HEK293T (cell line): ENCODE measurements at places on chromosomes 16 and 17.

DNA sequence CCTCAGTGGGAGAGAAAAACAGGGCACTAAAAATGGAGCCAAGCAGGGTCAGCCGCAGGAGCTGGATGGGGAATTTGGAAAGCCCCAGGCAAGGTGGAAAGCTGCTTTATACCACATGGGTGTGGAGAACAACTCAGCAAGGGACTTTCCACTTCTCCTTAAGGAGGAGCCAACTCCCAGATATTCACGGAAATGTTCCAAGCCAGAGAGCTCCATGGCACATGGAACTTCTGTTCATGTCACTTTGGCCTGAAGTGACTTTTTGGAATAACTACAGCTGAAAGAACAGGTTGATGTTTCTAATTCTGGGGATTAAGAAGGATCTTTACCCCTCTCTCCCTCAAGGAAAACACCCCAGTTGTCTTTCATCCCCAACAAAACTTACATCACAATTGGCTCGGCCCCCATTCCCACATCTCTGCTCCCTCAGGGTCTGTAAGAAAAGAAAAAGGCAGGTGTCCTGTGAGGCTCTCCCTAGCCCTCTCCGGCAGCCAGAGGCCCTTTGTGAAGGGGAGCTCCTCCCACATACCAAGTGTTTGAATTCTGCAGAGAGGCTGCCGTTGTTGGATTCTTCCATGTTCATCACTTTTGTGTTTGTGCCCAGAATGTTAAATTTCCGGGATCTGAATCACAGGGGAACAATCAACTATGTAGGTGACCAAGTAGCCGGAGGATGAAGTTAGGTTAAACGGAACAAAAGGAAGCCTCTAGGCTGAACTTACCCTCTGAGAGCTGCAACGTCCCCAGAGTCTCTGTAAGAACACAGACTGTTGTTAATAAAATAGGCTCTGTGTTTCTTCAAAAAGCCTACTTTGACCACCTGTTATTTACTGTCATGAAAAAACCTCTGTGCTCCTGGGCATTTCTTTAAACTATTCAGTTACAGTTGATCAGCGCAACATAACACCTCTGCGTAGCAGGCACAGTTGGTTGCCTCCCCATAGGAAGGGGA is 41.0 kb downstream of the STAT5A start:
- DNase-seq: no peak

- no peak for DNase-seq
Measured at GRCh38 chr16:87132361-87133014, 184.7 kb downstream of the C16orf95 start.

- DNase-seq: no peak
Measured at GRCh38 chr17:77087650-77088454, 52.9 kb upstream of the SEC14L1 start.

- DNase-seq: no peak
Measured at GRCh38 chr16:30535106-30535776, 583 bp upstream of the ZNF747 start.

- DNase-seq: no peak
Measured at GRCh38 chr16:53848277-53848942, 144.5 kb downstream of the FTO start.

DNA sequence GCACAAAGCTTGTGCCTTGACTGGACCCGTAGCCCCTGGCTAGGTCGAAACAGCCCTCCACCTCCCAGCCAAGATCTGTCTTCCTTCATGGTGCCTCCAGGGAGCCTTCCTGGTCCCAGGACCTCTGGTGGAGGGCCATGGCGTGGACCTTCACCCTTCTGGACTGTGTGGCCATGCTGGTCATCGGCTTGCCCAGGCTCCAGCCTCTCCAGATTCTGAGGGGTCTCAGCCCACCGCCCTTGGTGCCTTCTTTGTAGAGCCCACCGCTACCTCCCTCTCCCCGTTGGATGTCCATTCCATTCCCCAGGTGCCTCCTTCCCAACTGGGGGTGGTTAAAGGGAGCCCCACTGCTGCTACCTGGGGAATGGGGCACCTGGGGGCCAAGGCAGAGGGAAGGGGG is 3.5 kb downstream of the CTRL start:
- DNase-seq: no peak

- no peak for DNase-seq
Measured at GRCh38 chr17:60577147-60577915, 22.7 kb upstream of the PPM1D start.

DNA sequence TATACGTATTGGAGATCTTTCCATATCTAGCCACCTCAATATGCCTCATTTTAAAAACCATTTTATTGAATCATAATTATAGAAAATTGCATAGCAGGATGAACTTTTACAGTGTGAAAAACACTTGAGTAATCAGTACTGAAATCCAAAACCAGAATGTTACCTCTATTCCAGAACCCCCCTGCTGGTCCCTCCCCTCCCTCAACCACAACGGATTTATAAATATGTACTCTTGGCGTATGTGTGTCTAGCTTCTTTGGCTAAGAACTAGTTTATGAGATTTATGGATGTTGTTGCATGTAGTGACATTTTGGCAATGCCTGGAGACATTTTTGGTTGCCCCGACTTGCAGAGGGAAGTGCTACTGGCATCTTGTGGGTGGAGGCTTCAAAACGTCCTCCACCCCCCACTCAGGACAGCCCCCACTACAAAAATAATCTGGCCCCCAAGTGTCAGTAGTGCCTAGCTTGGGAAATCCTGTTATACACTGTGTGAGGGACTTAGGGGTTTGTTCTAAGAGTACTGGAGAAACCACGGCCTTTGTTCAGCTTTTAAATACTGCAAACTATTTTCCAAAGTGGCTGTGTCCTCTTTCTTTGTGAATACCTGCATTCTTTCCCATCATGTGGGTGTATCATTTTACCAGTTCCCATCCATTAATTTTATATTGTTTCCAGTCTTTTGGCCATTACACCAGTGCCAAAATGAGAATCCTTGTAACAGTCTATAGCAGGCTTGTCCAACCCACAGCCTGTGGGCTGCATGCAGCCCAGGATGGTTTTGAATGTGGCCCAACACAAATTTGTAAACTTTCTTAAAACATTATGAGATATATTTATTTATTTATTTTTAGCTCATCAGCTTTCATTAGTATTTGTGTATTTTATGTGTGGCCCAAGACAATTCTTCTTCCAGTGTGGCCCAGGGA is 23.7 kb downstream of the ITPRIPL2 start:
- no peak for DNase-seq

GRCh38 chr16:71792176-71792575 is 16.5 kb downstream of the AP1G1 start:
- DNase-seq: no peak

DNA sequence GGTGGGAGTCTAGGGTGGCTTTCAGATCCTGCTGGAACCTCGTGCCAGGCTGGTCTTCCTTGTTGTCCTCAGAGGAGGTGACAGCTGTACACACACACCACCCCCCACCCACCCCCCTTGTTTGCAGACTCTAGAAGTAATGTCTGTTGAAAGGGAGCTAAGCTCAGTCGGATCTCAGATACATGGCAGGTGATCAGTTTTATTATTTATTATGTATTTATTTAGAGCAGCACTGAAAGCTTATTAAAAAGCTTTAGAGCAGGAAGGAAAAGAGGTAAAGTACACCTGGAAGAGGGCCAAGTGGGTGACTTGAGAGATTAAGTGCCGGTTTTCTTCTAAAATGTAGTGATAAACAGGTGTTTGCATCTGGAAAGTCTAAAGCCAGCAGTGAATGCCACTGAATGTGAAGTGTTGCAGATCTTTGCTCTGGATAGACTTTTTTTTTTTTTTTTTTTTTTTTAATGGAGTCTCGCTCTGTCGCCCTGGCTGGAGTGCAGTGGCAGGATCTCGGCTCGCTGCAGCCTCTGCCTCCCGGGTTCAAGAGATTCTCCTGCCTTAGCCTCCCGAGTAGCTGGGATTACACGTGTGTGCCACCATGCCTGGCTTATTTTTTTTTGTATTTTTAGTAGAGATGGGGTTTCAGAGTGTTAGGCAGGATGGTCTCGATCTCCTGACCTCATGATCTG is 40.2 kb downstream of the FOXK2 start:
- DNase-seq: no peak

DNA sequence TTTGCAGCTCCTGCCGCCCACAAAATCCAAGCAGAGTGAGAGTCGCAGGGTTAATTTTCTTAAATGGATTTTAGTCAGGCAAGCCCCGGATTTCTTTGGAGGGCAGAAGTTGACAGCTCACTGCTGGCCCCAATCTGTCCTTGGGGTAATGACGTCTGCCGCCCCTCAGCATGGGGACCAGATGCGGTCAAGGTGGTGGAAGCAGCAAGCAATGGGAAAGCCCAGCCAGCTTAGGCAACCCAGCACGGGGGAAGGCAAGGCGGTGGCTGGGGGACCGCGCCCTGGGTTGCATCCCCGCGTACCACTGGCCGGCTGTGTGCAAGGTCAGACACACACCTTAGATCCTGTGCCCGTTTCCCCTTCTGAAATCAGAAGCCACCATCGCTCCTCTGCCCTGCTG is 321.7 kb downstream of the C16orf95 start:
- no peak for DNase-seq

GRCh38 chr17:48724251-48725003 is 1.4 kb downstream of the PRAC2 start:
- peak; percentile 54 for DNase-seq

- peak; percentile 4 for DNase-seq
Measured at GRCh38 chr16:27429981-27430441, 28.0 kb downstream of the IL21R start.

GRCh38 chr17:38449364-38449763 is 21.1 kb downstream of the ARHGAP23 start:
- DNase-seq: no peak

- DNase-seq: no peak
Measured at GRCh38 chr16:66923247-66923731, 2.0 kb downstream of the RRAD start.

- no peak for DNase-seq
Measured at GRCh38 chr17:59315866-59316265, 15.6 kb upstream of the YPEL2 start.

- DNase-seq: no peak
Measured at GRCh38 chr16:77977339-77977738, 45.0 kb upstream of the CLEC3A start.

- DNase-seq: no peak
Measured at GRCh38 chr16:86063760-86064405, 164.9 kb downstream of the IRF8 start.

- no peak for DNase-seq
Measured at GRCh38 chr16:19005561-19006445, 22.1 kb downstream of the TMC7 start.

DNA sequence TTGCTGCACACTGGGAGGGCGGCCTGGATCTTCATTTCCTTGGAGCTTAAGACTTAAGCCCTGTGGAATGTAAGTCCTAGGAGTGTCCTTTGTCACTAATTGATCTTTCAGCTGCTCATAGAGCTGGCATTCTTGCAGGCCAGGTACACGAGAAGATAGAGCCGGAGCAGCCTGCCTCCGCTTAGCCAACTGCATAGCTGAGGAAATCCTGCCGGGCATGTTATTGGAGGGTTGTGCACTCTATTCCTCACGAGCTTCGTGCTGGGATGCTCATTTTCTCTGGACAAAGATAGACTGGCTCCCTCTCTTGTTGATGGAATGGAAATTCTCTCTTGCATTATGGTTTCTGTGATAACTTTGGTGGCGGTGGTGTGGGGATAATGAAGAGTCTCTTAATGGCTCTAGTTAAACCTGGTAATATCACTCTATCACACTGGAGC is 76.9 kb downstream of the RPA1 start:
- no peak for DNase-seq

- DNase-seq: peak; percentile 82
Measured at GRCh38 chr17:48131216-48131824, 23.8 kb downstream of the SNX11 start.

GRCh38 chr16:2198283-2198682 is 1.9 kb upstream of the CASKIN1 start:
- DNase-seq: no peak

- DNase-seq: no peak
Measured at GRCh38 chr16:69351309-69352027, at the start of gene TMED6. TMED6 (minus strand) TSS chr16:69351786; CDS start chr16:69351753, 33 bp downstream.

- no peak for DNase-seq
Measured at GRCh38 chr16:6600167-6600566, 732.5 kb upstream of the RBFOX1 start.

DNA sequence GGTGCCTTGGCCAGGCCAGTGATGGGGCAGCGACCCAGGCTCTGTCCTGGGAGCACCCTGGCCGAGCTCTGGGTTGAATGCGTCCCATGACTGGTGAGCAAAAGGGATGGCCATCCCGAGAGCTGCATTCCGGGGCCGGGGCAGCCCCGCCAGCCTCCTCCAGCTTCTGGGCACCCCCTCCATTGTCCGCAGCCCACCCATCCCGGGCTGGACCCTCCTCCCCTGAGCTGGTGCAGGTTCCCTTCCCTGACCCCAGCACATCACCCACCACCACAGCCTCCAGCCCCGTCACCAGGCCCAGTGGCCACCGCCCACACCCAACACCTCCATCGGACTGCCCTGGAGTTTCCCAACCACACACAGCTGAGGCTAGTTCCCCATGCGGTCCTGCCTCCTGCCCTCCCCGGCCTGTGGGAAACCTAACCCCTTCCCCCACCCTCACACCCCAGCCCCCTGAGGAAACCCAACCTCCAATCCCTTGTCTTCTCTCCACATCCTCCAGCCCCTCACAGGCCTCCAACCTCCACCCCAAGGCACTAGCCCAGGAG is 16.2 kb upstream of the PVALEF start:
- no peak for DNase-seq

- DNase-seq: no peak
Measured at GRCh38 chr17:43314611-43315011, 80.8 kb upstream of the RNU2-1 start.

DNA sequence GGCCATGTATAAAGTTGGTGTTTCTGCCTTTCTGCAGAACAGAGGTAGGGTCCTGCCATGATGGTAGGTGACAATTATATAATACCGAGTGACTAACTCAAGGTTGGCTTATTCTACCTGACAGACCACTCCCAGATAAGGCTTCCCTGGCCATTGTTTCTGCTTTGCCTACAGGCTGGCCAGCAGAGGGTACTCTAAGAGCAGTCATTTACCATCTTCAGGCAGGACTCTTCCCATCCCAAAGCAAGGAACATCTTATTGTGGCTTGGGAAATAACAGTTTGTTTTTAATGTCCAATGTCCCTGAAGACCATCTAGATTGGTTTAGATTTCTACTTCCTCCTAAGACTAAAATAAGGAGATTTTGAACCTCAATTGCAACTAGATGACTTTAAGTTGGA is 74.1 kb downstream of the SNX11 start:
- peak; percentile 66 for DNase-seq

DNA sequence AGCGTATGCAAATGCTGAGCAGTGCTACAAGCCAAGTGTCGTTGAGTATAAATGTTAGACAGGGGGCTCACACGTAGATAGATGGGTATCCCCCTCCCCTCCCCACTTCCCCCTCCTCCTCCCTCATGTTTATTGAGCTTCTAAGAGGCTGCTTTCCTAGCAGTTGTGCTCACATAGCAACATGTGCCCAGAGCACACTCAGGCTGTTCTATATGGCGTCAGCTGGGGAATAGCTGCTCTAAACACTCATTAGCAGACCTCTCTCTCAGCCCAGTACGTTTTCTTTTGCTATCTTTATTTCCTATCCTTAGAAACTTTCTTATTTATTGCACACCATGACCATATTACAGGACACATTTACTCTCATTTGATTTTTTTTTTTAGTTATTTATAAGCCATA is 1.8 kb downstream of the KCNJ2 start:
- no peak for DNase-seq

- DNase-seq: no peak
Measured at GRCh38 chr16:15703029-15703736, 53.1 kb downstream of the NDE1 start.
